ENCODE measurements at places on chromosomes 12 and 14. TPM values are rescaled to one million over a fixed set of nuclear protein-coding genes. Genes with fewer than 3 reads are reported as not detected.

Gene PTPRQ
- not detected for total RNA-seq

GRCh38 chr14:94646481-94646880 lies 34.3 kb downstream of the SERPINA3 start:
- no peak for DNase-seq

Gene GLIPR1L1
- not detected for total RNA-seq

Gene OTX2
- total RNA-seq = not detected

- DNase-seq = no peak
These were observed 16.4 kb upstream of the BTG1 start for GRCh38 chr12:92162079-92162478.

- no peak for DNase-seq
These were observed 47.4 kb downstream of the SLC6A12 start for GRCh38 chr12:166425-167075.

Gene ZNF26
- total RNA-seq = 20.2 TPM

GRCh38 chr12:122730215-122731014 lies at the start of gene HCAR1:
Gene HCAR1, minus strand, starts transcription at chr12:122730844. Its CDS starts 505 bp downstream, at chr12:122730339.
- peak; percentile 79 for DNase-seq

DNA sequence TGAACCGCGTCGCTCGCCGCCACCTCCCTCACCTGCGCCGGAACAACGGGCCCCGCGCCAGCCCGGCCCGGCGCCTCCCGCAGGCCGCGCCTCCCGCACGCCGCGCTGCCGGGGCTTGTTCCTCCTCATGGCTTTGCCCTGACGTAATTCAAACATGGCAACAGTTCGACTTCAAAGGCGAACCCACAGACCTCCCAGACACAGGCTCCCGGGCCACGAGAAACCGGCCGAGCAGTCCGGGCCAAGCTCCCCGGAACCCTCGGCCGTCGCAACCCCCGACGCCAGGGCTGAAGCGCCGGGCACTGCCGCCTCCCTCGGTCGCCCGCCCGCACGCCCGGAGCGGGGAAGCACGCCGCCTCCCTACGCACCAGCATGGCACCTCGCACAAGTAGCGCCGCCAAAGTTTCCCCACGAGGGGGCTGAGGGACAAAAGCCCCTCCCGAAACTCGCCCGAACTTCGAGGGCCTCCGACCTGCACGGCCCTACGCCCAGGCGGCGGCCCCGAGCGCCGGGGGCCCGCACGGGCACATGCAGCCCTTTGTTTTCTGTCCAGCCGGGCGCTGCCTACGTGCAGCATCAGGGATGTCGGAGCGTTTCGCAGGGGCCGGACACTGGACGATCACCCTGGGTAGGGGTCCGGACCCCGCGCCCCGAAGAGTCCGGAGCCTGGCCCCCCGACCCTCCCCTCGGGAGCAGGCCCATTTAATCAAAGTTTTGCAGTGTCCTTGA lies 1.7 kb downstream of the SINHCAF start:
- DNase-seq = peak; percentile 85

GRCh38 chr14:70013271-70013873 lies 134.2 kb downstream of the SMOC1 start:
- peak; percentile 46 for DNase-seq

DNA sequence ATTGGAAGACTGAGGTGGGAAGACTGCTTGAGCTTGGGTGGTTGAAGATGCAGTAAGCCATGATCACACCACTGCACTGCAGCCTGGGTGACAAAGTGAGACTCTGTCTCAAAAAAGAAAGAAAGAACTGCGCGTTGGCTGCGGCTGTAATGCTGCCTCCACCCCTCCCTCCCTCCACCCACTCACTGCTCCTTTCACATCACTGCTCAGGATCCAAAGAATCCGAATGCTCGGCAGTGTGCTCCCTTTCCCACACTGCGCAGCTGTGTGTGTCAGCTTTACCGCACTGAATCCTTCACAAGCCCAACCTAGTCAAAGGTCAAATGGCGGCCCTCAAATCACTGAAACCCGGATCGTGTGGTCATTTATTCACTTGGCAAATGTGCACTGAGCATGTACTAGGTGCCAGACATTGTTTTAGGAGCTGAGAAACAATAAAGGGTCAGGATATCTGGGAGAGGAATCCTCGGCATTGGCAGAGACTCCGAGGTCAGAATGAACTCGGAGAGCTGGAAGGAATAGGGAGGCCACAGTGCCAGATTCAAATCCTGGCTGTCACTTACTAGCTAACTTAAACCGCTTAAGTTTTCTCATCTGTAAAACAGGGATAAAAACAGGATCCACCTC lies 11.5 kb upstream of the TDRD9 start:
- DNase-seq = no peak

Gene NFKBIA
- 60.1 TPM for total RNA-seq

GRCh38 chr14:92409043-92409442 lies 86.1 kb downstream of the SLC24A4 start:
- no peak for DNase-seq

DNA sequence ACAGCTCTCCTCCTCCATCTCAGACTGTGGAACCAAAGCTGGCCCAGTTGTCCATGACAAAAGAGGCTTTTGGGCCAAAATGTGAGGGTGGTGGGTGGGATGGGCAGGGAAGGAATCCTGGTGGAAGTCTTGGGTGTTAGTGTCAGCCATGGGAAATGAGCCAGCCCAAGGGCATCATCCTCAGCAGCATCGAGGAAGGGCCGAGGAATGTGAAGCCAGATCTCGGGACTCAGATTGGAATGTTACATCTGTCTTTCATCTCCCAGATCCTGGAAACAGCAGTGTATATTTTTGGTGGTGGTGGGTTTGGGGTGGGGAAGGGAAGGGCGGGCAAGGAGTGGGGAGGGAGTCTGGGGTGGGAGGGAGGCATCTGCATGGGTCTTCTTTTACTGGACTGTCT lies 11.8 kb upstream of the TAMALIN start:
- no peak for DNase-seq

- no peak for DNase-seq
These were observed 11.3 kb downstream of the FOS start for GRCh38 chr14:75289840-75290388.

Gene PRDM4
- total RNA-seq = 26.2 TPM

Gene BDKRB2
- not detected for total RNA-seq

- no peak for DNase-seq
These were observed 16.4 kb downstream of the KRT18 start for GRCh38 chr12:52965337-52965731.

- DNase-seq = no peak
These were observed 64.1 kb upstream of the HIF1A start for GRCh38 chr14:61631045-61631687.

DNA sequence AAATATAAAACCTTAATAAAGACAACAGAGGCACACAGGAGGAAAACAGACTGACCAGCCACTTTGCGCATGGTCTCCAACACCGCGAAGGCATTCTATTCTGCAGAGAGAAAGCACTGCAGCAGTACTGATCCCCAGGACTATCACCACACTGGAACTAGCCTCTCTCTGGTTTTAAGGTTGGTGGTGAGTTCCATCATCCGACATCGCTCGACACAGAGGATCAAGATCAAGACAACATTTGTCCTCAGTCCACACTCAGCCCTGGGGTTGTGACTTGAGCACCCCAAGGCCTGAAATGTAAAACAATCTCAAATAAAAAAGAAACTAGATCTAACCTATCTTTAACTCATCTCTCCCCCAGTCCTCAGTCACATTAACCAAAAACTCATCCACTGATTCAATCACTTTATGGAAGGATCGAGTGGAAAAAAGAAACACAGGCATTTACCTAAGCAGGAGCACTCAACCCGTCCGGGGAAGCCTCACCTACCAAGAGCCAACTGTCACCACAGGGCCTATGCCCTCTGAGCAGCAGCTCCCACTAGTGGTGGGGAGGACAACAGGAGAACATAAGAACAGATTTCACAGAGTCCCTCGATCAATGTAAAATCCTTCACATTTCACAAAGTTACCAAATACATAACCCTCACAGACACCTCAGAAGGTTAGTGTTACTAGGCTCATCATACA lies 17.7 kb downstream of the STXBP6 start:
- no peak for DNase-seq

DNA sequence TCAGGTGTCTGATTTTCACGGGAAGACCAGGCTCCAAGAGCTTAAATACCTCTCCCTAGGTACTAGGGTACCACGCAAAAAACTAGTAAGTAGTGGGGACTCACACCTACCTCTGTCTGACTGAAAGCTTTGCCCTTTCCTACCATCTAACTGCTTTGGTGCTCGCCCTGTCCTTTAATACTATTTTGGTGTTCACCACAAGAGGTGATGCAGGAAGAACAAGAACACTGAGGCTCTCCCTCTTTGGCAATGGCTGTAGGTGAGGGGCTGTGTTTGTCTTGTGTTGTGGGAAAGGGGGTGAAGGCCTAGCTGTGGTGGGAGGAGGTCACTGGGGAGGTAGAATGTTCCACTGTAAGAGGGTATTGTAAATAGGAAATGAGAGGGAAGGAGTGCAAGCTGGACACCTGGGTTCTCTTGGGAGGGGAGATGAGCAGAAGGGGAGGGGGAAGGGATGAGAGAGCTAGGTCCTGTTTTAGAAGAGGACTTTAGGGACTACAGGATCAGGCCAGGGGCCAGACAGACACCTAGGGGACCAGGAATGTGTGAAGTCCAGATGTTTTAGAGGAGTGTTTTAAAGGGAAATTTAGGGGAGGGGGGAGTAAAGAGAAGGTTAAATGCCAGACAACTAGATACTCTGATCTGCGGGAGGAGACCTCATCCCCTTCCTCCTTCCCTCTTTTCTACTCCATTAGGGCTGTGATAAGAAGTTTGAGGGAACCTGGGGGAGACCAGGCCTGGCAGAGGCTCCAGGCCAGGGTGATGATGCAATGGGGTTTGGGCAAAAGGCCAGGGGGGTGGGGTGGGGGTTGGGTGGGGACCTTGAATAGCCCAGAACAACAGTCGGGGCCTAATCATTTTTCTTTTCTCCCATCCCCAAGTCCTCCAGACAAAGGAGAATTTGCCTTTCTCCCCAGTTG lies 2.1 kb downstream of the ITGA5 start:
- no peak for DNase-seq

GRCh38 chr14:85187521-85187920 lies 342.4 kb upstream of the FLRT2 start:
- no peak for DNase-seq
